DMS79 (cell line): ENCODE measurements at places on chromosomes 3 and 15.

GRCh38 chr15:70053716-70054229, 43.9 kb downstream of the TLE3 start:
- DNase-seq, result no peak

DNA sequence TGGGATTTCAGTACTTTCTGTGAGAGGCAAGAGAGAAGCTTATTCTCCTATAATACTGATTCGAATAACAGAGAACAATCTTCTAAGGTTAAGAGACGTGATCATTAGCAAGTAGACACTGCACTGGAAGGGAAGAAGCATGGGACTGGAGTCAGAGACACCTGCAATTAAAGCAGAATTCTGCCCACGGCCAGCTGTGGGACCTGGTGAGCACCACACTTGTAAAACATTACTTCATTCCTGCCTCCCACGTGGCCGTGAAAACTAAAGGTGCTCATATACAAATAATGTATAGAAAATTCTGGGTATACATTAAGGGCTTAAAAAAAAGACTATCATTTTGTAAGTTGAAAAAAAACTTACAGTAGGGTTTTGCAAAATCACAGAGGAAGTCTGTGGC, 2.0 kb downstream of the TM2D3 start:
- DNase-seq, result no peak

- no peak for DNase-seq
Observed at GRCh38 chr15:40750885-40751284, 4.2 kb downstream of the RMDN3 start.

DNA sequence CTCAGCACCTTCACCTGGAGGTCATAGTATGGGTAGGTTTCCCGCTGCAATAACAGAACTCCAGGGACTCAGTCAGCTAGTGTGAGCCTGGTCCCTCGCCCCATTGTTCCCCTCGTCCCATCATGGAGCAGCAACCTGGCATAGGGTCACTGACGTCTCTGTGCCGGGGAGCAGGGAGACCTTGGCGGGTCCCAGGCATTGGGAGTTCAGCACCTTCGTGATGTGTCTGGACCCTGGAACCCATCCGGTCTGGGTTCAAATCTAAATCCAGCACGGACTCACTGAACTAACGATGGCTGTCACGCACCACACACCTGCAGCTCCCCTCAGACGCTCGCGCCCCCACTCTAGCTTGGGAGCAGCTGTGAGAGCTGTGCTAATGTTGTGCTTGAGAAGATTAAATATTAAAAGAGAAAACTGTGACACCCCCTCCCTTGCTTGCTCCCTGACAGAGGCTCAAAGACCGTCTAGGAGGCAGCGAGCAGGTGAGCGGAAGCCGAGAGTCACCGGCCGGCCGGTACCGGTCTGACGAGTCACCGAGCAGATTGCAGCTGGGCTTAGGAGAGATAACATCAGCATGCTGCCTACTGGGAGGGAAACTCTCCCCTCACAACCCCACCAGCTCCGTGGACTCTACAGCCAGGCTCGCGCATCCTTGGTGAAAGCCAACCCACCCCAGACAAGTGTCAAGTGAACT, 742 bp downstream of the PLA2G4F start:
- no peak for DNase-seq

DNA sequence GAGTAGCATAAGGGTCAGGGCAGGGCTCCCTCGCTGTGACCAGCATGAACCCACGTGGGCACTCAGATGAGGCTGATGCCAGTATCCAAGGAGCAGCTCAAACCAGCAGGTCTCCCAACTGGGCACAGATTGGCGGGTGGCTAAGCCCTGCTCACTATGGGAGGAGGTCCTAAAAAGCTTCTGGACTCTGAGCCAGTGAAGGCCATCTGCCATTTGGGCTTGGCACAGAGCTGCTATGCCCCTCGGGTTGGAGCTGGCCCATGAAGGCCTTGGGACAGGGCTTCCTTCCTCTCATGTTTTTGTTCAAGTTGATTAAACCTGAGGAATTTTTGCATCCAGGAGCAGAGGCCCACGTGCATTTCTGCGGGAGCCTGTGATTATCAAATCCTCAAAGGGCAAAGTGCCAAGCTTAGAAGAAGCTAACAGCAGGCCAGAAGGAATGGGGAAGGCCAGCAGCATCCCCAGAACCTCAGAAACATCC, 4.3 kb upstream of the STRA6 start:
- DNase-seq, result no peak

- peak; percentile 20 for DNase-seq
Observed at GRCh38 chr3:25665315-25666280, 891 bp upstream of the TOP2B start.

DNA sequence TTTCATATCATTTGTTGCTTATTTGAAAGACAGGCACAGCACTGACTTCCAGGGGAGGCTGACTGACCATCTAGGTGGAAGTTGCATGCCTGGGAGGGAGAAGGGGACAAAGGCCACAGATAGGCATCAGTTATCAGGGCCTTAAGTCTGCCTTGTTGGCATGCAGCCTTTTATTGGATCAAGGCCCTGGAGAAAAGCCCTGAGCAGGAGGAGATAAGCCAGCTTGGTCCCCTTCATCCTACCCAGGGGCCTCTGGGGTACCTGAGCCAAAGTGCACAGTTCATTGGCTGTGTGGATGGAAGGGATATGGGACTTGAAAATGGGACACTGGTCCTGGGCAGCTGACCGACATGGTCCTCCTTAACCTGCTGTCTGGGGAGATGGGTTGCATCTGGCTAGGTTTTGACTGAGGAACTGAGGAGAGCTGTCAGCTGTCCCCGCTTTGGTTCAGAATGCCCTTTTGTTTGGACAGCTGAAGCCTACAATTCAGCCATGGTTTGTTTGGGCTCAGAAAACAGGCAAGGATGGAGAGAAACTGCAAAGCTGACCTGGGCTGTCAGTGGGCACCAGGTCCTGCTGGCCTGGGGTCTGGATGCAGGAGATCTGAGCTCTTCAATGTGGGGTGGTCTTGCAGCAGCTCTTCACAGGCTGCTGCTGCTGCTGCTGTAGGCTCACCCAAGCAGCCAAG, 60.0 kb downstream of the FLNB start:
- no peak for DNase-seq

DNA sequence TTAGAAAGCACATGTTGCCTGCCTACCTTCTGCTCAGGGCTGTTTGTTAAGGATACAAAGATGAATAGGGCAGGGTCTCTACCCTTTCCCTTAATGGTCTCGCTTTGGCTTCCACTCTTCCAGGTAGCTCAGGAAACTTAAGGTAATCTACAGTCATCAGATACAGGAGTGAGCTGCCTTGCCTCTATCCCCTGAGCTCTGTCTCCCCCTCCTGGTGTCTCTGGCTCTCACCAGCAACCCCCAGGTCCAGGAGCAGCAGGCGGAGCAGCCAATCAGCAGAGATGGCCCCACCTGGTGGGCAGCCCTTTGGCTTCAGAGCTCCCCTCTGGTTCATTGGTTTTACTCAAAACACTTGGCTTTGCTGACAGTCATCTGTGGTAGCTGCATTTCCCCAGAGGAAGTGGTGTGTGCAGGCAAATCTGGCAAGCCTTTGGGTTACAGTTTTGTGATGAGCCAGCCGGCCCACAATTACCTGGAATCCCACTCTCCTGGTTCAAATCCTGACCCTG, 8.5 kb upstream of the CX3CR1 start:
- peak; percentile 47 for DNase-seq

- DNase-seq, result peak; percentile 43
Observed at GRCh38 chr3:42289026-42289425, 23.0 kb upstream of the CCK start.

- DNase-seq, result no peak
Observed at GRCh38 chr3:14169435-14169834, 9.0 kb downstream of the XPC start.
